Choroid plexus epithelial cell (primary cell): ENCODE measurements at places on chromosomes 2 and 18.

DNA sequence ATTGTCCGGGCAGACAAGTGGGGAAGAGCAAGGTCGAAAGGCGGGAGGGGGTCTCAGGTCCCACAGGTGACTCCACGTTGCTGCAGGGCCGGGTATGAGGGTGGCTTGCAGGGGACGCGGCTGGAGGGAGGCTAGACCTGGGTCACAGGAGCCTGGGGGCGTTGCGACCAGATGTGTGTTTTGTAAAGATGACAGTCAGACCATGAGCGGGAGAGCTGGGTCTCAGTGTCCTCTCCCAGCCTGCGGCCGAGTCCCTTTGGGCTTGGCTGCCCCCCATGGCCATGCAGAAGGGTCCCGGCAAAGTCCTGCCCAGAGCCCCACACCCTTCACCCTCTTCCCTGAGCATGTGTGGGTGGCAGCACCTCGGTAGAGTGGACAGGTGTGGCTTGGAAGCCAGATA, 239.2 kb downstream of the ATAD2B start:
- no peak for DNase-seq

GRCh38 chr18:48929941-48930713, 20.6 kb downstream of the SMAD7 start:
- DNase-seq = peak; percentile 70

DNA sequence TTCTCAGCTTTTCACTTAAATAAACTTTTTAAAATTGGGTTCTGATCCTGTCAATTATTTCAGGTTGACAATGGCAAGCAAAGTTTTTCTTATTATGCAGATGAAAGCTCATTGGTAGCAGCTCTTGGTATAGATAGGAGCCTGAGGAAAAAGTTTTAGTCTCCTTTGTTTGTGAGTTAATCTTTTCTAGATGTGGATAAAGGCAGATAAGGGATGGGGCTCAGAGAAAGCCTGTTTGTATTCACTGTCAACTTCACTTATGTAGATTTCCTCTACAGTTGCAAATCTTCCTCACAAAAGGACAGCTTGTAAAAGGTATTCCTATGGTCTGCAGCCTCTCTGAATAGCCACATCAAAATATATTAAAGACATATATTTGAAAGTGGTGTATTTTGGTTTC, 224.5 kb upstream of the SPOPL start:
- no peak for DNase-seq

GRCh38 chr18:57727952-57728807, 74.9 kb downstream of the ATP8B1 start:
- peak; percentile 52 for DNase-seq

DNA sequence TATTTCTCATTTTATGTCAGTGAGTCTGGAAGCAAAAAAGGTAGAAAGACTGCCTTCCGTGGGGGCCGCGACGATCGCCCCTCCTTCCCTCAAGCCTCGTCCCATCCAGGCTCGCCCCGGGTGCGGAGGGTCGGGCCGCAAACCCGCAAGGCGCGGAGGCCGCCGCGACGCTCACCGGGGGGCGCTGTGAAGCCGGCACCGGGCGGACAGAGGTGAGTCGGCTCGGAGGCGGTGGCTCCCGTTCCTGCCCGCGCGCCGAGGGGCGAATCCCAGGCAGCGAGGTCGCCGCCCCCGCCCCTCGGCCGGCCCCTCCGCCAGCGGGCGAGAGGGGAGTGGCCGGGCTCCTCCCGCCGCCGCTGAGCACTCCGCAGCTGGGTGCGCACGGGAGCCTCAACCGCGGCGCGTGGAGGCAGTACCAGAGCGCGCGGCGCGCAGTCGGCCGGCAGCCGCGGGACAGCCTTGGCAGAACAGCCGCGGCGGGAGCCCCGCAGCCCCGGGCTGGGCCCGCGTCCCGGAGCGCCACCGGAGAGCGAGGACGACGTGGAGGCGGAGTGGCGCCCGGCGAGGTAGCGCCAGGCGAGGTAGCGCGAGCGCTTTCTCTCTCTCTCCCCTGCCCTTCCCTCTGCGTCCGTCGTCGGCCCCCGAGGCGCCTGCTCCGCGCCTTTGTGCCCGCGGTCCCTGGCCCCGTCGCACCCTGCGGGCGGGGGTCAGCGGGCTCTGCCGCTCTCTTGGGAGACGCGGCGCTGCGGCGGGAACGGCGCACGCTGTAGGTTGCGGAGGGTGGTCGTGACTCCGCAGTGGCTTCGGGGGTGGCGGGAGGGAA, at the start of gene MYO1B:
MYO1B (plus strand) TSS at position 359 of the 823 bp plus-strand sequence. CDS start 31,492 bp downstream, outside the sequence.
- DNase-seq = peak; percentile 59

DNA sequence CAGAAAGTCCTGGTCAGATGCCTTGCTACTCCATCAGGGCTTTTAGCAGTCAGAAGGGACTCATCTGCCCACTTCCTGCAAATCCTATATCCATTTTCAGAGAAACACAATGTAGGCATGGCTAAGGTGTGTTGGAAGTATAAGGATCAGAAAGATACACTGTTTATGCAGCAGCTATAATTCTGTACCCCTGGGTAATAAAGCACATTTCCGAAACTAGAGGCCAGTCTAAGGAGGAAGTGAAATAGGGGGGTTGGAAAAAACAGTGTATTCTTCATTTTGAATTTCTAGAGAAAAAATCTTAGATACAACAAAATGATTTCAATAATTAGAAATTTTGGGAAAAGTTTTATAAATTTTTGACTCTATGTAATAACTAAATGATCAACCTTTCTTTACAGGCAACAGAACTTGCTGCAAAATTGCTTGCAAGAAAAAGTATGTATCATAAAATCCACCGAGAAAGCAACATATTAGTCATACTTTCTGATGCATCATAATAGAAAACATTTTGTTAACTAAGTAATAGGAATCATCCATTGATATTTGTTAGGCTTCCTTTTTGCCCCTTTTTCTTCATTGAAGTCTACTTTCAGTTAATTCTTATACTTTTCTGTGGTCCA, 47.4 kb downstream of the FSIP2 start:
- DNase-seq = no peak

DNA sequence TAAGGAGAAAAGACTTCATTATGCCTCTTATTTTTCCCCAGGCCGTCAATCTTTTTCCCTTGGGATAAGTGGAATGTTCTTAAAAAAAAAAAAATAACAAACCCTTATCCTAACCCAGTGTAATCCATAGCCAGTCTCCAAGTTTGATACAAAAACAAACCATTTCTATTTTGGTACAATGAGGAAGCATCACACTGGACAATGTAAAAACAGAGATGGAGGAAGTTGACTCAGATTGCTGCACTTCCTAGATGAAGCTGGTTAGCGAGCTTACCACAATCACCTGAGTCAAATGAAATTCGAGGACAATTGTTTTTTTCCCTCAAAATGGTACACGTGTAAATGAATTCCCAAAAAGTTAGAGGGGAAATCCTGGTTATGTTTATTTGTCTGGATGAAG, 259.7 kb downstream of the TCF4 start:
- peak; percentile 60 for DNase-seq

GRCh38 chr2:113036763-113037162, 15.9 kb downstream of the IL36B start:
- no peak for DNase-seq

- DNase-seq = no peak
These were observed 3.8 kb downstream of the CATIP start for GRCh38 chr2:218360453-218360852.

DNA sequence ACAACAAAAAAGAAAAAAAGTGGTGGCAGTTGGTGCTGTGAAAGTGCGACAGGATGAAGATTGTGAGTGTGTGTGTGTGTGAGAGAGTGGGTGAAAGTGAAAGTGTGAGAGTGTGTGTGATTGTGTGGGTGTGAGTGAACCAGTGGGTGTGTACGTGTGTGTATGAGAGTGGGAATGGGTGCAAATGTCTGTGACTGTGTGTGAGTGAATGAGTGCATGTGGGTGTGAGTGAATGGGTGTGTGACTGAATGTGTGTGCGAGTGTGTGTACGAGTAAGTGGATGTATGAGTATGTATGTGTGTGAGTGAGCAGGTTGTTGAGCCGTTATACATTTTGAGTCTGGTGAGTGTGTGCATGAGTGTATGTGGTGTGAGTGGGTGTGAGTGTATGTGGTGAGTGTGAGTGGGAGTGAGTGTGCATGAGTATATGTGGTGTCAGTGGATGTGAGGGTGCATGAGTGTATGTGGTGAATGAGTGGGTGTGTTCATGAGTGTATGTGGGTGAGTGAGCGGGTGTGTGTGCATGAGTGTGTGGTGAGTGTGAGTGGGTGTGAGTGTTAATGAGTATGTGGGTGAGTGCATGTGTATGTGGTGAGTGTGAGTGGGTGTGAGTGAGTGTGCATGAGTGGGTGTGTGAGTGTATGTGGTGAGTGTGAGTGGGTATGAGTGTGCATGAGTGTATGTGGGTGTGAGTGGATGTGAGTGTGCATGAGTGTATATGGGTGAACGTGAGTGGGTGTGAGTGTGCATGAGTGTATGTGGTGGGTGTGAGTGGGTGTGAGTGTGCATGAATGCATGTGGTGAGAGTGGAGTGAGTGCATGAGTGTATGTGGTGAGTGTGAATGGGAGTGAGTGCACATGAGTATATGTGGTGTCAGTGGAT, 69.3 kb upstream of the HPCAL1 start:
- no peak for DNase-seq

DNA sequence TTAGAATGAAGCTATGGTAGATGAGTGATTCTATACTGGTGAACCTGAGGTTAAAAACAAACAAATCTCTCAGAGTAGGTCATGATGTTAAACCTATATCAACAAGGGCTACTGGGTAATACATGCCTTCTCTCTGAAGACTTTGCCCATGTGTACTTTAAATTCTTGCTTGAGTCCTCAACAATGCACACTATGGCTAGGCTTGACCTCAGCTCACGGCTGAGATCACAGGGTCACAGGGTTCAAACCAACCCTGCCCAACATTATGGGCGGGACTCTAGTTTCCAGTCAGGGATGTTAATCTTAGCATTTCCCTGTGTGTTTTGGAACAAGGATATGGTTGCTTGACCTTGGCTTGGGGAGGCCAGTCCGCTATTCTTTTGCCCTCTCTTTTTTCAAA, 7.7 kb downstream of the CD28 start:
- DNase-seq = no peak

DNA sequence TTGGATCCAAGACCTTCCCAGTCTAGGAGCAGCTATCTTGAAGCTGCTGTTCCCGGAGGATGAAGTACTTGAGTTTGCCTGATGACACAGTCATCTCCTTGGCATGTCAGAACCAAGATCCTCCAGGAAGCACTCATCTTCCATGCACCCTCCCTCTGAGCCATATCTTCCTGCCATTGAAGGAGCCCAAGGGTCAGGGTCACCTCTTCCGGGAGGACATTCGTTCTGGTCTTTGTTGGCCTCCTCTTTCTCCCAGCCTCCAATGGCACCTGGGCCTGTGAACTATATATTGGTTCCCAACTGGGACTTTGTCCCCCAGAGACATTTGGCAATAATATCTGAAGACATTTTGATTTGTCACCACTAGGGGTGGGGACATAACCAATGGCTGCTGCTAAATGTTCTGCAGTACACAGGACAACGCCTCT, 4.2 kb upstream of the MYO7B start:
- no peak for DNase-seq

DNA sequence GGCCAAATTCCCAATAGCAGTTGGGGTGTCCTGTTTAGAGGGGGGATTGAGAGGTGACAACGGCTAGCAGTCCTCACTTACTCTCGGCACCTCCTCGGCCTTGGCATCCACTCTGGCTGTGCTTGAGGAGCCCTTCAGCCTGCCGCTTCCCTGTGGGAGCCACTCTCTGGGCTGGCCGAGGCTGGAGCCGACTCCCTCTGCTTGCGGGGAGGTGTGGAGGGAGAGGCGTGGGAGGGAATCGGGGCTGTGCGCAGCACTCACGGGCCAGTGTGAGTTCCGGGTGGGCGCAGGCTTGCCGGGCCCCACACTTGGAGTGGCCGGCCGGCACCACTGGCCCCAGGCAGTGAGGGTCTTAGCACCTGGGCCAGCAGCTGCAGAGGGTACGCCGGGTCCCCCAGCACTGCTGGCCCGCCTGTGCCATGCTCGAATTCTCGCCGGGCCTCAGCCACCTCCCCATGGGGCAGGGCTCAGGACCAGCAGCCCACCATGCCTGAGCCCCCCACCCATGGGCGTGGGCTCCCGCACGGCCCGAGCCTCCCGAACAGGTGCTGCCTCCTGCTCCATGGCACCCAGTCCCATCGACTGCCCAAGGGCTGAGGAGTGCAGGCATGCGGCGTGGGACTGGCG, 705.9 kb upstream of the ZNF804A start:
- DNase-seq = no peak

- peak; percentile 94 for DNase-seq
These were observed at the start of gene IGFBP5 for GRCh38 chr2:216695401-216695821. Gene IGFBP5 (minus strand): TSS chr2:216695549. CDS start chr2:216694775, 774 bp downstream.

DNA sequence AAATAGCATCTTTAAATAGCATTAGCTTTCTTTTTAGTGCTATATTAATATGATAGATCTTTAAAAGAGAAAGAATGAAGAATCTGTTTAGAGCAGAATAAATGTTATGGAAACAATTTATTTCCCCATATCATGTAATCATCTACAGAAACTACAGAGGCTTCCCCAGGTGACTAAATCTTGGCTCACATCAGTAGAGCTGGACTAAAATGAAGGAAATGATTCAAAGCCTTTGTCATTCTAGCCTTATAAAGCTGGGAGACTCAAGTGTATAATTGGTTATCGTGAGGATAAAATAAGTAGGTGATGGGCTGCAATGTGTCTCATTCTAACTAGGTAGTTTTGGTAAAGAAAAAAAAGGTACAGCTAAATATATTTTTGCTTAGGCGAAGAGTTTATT, 83.2 kb upstream of the UNC80 start:
- DNase-seq = no peak

- peak; percentile 13 for DNase-seq
These were observed 236.5 kb downstream of the BCL2 start for GRCh38 chr18:63083020-63083531.

GRCh38 chr2:226649871-226650660, 149.6 kb downstream of the IRS1 start:
- peak; percentile 100 for DNase-seq

DNA sequence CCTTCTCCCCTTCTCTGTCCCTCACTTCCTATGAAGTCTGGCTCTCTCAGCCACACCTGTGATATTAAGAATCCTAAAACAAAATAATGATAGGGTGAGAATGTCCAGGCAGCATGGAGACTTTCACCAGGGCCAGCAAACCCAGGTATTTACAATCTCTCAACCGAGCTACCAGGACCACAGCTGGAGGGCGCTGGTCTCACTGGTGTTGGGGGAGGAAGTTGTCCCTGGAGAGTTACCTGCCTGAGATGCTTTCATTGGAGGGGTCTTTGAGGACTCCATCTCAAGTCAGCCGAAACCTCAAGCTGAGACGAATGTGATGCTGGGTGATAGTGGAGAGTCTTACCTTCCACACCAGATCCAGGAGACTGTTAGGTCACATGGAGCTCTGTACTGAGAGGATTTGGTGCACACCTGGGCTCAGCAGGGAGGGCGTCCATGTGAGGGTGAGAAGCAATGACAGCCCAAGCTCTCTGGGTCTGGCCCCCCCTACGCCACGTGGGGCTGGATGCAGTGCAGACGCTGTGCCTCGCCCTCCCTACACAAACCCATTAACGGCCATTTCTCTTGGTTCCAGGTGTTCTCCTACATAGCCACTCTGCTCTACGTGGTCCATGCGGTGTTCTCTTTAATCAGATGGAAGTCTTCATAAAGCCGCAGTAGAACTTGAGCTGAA, 27.4 kb downstream of the MAL start:
- DNase-seq = no peak

GRCh38 chr2:203484266-203485112, 50.6 kb downstream of the RAPH1 start:
- peak; percentile 57 for DNase-seq

GRCh38 chr2:238551091-238551490, 124.4 kb downstream of the ASB1 start:
- DNase-seq = no peak
